ENCODE measurements at places on chromosomes 3 and 15.

DNA sequence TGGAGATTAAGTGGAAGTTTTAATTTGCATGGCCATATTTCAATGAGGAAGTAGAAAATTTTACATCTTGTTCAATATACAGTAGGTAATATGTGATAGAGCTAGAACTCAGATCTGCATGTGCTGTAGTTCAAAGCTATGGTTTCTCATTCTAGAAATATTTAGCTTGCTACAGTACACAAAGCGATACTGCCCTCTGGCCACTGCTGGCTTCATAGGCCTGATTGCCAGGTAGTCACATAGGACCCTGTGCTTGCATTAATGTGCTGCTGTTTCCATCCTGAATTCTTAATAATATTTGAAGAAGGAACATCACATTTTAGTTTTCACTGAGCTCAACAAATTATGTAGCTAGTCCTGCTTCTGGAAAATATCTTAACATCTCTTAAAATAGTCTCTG is 87.0 kb downstream of the PLSCR2 start:
- DNase-seq: no peak

DNA sequence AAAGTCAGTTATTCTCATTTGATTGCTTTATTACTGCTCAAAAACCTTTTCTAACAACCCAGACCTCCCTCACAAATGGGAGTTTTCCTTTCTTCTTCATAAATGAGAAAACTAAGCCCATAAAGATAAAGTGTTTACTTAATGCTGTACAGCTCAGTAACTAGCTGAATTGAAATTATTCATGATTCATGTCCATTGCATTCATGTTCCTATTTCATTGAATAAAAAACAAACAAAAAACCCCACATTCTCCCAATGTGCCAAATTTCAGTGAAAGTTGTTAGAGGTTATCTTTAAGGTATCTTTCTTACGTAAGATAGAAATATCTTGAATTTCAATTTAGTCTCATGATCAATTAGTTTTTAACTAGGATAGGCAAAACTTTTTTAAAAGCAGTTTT is 2.8 kb downstream of the PLSCR2 start:
- no peak for DNase-seq

DNA sequence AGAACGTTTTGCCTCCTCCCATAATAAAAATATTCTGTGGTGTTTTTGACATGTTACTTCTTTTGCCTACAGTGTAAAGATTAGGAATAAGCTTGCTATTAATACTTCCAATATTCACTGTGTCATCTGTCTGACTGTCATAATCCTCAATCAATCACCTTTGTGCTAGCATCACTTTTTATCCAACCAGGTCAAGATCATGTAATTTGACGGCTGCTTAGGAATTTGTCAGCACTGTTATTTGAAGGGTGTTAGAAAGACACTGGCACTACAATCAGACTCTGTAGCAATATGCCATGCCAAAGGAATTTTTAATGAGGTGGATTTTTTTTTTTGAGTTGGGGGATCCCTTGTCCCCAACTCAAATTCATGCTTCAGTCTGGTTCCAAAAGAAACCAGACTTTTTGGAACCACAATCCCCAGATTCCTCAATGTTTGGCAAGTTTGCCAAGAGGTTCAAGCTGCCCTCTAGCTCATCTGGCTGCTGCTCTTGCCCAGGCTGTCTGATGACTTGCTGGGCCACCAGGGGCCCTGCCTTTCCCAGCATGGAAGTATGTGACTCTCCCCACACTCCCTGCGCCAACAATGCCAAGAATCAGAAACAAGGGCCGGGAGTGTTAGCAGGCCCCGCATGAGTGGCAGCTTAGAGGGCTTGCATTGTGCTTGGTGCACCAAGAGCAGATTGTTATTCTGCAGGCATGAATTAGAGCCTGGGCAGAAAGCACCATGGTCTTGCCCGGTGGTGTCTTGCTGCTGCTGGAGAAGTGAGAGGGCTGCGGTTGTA is 58.6 kb upstream of the TSC22D2 start:
- no peak for DNase-seq

DNA sequence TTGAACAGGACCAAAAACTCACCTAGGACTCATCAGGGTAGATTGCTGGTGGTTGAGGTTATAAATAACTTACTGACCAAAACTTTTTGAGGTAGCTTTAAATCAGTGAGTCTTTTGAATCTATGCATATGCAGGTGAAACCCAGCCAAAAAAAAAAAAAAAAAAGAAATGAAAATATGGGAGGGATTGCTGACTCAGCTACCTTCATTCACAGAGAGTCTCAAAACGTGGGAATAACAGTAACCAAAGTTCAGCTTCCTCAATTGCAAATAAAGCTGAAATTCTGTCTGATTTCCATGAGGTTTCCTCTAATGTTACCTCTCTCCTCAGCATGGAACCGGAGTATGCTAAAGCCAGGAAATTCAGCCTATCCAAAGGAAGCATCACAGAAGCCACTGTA is 95.2 kb upstream of the SEMA6D start:
- no peak for DNase-seq

GRCh38 chr3:81394651-81395524 is 366.6 kb downstream of the GBE1 start:
- DNase-seq: no peak

- no peak for DNase-seq
Observed at GRCh38 chr15:59531066-59531675, 80.4 kb upstream of the GCNT3 start.

DNA sequence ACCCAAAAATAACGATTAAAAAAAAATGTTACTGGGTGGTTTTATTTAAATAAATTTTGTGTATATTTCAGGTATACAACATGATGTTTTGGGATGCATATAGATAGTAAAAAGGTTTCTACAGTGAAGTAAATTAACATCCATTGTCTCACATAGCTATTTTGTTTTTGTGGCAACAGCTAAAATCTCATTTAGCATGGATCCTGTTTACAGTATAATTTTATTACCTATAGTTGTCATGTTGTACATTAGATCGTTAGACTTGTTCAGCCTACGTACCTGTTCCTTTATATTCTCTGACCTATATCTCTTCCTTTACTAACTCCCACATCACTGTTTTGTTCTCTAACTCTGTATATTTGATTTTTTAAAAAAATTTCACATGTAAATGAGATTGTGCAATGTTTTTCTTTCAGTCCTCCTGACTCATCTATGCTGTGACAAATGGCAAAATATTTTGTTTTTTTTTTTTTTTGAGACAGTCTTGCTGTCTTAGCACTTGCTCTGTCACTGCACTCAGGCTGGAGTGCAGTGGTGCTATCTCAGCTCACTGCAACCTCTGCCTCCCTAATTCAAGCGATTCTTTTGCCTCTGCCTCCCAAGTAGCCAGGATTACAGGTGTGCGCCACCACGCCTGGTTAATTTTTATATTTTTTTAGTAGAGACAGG is 45.6 kb downstream of the OIP5 start:
- no peak for DNase-seq

GRCh38 chr3:113597596-113598354 is 65.4 kb downstream of the SIDT1 start:
- DNase-seq: no peak

- no peak for DNase-seq
Observed at GRCh38 chr3:21543380-21544075, 207.5 kb downstream of the ZNF385D start.

DNA sequence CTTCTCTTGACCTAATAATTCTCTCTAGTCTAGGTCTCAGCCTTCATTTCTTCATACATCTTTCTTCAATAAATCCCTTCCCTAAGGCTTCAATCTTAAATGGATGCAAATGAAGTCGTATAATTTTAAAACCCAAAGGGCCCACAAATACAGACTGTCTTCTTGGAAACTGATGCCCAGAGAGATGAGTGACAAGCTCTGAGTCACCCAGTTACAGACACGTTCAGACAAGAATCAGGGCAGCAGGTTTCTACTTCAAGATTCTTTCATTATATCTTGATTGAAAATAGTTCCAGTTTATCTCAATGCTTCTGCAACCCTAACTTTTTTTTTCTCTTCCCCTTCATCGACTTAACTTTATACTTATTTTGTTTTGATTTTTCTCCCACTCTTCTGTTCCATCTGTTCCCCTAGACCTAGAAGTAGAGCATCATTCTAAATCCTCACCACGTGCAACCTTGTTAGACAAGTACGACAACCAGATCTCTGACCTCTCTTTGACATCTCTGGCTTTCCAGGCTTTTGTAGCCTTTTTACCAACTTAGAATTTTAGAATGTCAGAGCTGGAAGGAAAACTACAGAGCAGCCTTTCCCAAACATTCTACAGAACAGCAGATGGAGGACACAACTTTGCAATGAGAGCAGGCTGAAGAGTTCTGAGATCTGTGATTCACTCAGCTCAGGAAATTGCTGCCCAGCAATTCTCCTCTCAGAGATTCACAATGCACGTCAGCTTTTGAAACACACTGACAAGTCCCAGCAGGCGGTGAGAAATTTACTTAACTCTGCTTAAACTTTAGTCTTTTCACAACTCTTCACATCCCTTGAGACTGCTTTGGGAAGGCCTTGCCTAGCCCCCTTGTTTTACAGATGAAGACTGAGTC is 25.3 kb downstream of the NCEH1 start:
- DNase-seq: no peak

- no peak for DNase-seq
Observed at GRCh38 chr15:73994912-73995622, 551 bp downstream of the PML start.

DNA sequence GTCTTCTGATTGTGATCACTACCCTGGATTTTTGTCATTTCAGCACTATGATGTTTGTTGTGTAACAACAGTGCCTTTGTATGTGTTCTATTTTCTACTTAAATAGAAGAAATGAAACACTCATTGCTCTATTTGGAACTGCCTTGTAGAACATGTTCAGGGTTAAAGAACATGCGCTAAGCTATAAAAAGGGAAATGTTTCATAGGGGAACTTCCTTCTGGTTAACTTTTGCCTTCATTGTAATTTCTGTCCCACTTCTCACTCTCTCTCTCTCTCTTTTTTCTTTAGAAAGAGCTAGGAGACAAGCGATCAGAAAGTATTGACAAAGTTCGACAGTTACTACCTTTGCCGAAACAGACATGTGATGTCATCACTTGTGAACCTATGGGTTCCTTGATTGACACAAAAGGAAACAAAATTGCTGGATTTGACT is at the start of gene P2RY12:
Gene P2RY12, minus strand, starts transcription at position 13 of the 434 bp plus-strand sequence. CDS start 45,908 bp downstream, outside the sequence.
- no peak for DNase-seq

DNA sequence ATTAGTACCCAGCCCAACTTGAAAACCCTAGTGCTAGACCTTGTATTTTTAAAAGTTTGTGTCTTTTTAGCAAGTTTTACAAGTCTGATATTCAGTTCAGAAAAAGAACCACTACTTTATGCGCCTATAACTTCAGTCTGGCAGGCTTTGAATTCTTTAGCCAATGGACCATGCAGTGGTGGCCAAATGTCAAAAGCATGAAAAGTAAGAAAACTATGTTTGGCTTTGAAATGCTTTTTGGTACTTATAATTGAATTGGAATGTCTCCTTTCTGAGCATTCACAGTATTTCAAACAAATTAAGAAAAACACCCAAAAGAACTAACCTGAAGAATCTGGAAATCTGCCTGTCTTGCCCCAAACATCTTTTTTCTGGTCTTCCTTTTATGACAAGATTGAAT is 12.8 kb downstream of the WDR48 start:
- no peak for DNase-seq

GRCh38 chr15:66907826-66908743 is 157.3 kb upstream of the SMAD3 start:
- DNase-seq: no peak

DNA sequence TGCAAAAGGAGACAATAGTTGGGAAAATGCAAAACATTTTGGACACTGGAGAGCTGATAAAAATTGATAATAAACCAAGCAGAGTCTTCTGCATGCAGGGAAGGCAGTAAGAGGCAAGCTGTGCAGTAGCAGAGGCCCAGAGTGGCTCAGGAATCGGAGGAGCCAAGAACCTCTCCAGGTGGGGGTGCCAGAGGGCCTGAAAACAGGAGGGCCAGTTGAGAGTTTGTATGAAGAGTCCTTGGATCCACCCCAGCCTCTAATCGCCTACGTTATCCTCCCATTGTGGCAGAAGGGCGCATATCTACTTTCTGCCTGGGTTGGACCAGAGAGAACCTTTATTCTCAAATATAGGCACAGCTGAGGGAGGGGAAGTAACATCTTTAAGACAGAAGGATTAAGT is 48.9 kb upstream of the RBP1 start:
- no peak for DNase-seq

DNA sequence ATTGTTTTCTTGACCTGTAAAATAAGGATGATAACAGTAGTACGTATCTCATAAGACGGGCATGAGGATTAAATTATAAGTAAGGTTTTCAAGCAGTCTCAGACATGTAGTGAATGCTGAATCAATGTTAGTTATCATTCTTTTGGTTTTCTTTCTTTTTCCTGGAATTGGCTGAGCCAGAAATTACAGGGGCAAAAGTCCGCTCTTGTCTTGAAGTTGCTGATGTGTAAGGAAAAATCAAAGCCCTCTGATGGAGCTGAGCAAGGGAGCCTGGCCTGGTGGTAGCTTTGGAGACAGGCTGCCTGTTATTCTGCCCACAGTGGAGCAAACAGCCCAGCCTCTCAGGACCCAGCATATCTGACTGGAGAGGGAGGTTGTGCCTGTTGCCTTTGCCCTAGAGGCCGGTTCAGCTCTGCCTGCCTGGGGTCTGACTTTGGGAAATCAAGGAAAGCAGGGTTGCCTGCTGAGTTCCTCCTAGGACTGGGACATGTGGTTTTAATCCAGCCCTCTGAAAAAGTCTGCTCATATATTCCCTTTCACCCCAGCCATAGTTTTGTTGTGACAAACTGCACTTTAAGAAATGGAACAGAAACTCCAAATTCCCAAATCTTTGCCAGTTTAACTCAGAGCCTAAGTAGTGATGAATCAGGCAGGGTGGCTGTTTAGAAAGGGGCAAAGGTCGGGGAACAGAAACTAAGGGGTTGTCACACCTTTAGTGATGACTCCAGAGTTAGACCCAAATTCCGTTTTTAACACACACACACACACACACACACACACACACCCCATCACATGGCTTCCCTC is 40.1 kb downstream of the GASK1A start:
- DNase-seq: no peak

DNA sequence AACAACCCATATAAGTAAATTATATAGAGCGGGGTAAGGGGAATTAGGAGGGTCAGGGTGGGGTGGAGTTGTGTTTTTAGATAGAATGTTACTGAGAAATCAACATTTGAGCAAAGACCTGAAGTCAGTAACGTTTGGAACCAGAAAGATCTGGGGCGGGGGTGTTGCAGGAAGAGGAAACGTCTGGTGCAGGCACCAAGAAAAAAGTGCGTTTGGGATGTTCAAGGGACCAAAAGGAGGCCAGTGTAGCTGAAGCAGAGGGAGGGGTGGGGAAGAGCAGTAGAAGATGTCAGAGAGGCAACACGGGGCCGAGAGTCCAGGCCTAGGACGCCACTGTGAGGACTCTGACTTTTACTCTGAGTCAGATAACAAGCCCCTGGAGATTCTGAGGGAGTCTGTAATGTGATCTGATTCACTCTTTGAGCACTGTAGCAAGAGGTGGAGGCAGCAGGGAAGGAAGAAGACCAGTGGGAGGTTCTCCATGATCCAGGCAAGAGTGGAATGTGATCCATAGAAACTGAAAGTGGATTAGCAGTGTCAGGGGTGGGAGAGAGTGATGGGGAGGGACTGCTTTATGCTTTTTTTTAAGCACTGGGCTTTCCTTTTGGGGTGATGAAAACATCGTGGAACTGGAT is 179.3 kb upstream of the CHRM5 start:
- DNase-seq: no peak
